ENCODE measurements at places on chromosomes 12 and 14. TPM values are rescaled to one million over a fixed set of nuclear protein-coding genes. Genes with fewer than 3 reads are reported as not detected.

DNA sequence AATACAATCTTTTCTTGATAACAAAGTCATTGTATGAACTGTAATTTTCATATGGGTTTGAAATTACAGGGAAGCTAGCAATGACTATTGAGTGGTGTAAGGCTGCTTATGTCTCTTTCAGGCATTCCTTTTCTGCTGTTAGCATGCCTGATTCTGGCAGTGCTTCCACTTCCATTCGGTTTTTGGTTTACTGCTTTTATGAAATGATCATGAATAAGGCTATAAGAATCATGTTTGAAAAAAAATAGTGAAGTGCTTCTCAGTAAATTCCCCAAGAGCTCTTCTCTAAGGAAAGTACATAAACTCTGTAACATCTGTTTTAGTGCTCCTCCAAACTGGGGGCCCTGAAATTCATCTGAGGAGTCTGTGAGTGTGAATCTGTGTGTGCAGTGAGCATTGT is 434.0 kb upstream of the RGS6 start:
- no peak for DNase-seq

DNA sequence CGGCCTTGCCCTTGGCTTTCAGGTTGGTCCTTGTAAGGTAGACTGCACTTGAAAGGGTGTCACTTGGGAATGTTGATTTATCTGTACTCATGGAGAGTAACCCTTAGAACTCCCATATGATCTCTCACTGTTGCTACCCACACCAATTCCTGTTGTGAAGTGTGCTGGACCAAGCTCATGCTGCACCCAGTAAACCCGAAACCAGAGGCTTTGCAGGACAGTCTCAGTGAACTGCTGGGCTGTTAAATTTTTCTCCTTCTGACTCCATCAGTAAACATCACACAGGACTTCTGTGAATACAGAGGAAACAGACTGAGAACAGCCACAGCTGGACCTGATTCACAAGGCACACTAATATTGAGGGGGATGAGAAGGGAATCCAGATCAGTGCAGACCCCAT is 783.0 kb downstream of the TMEM121 start:
- DNase-seq, result no peak

DNA sequence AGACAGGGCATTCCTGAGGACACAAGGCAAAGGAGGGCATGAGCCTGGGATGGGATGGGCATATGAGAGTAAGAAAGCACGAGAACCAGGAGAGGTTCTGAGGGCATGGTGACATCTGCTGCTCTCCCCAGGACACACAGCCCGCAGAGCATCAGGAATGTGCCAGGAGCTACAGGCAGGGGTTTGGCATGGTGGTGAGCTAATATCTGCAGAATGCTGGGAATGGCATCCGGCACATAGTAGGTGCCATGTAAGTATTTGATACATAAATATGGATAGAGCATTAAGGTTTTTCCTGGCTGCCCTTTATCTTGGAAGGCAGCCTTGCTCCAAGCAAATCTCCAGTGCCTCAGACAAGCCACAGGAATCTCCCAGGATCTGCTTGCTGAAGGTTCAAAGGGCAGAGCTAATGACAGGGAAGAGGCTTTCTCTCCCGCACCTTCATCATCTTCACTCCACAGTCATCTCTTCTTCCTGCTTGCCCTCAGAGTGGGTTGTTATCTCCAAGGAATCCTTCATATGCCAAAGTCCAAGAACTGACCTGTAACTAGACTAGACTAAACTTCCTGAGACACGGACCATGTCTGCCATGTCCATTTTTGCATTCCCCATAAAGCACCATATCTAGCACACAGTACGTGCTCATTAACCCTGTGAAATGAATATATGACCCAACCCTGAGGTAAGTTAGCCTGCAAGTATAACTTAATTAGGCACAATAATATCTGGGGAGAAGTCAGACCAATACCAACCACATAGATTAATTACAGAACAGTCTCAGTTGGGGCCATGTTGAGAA is 62.0 kb upstream of the SCN8A start:
- peak; percentile 65 for DNase-seq

DNA sequence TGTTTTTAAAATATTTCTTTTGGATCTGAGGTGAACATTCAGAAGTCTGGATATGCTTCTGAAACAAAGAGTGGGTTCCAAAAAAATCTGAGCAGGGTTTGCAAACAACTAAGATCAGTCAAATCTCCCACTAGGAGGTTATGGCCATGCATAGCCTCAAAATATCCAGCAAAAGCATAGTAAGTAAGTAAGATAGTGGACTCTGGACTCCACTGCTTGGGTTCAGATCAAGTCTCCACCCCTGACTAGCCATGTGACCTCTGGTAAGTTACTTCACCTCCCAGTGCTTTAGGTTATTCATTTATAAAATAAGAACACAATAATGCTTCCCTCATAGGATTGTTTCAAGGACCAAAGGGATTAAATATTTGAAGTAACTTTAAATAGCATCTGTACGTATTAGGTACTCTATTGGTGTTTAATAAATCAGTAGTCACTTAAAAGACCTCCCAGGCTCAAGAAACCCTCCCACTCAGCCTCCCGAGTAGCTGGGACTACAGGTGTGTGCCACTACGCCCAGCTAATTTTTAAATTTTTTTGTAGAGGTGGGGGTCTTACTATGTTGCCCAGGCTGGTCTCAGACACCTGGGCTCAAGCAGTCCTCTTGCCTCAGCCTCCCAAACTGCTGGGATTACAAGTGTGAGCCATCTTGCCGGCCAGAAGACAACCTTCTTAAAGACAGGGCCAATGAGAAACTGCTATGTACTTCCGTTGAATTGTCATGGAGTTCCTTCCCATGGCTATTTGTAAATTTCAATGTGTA is 95.7 kb upstream of the SOX5 start:
- peak; percentile 85 for DNase-seq

GRCh38 chr12:71780237-71780822 is 25.7 kb downstream of the RAB21 start:
- peak; percentile 63 for DNase-seq

- DNase-seq, result no peak
These were observed 150.7 kb downstream of the KIF21A start for GRCh38 chr12:39292125-39292630.

- no peak for DNase-seq
These were observed 38.7 kb downstream of the P2RX4 start for GRCh38 chr12:121248622-121249021.

DNA sequence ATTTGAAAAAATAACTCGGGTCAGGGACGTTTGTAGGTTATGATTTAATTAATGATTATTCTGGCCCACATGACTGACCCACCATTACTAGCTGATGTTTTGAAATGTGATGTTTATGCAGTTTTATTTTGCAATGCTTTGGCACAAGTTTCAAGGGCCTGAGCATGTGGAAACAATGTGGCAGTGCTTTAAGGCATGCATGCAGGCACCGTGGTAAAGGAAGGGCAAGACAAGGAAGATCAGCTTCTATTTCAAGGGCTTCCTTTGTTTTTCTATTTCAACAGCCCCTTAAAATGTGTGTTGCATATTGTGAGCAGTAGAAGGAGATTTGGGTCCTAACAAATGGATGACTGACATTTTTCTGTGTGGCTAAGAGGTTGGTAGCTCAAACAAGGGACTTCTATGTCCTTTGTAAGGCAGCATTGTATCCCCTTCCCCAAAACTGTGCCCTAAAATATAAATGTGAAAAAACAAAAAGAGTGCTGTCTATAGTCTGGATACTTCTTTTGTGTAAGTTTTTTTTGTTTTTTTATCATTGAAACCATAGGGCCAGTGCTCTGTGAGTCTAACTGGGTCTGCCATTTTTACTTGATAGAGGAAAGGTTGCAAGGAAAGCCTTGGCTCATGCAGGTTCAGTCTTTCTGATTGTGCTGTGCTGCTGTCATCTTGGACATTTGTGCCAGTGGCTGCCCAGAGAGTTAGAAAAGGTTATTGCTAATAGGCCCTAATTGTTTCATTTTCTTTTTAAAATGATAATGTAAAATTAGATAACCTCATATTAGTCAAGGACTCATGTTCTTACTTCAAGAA is 103.5 kb downstream of the FGD4 start:
- no peak for DNase-seq

GRCh38 chr14:21846227-21846885 is 172.7 kb upstream of the OR4E1 start:
- DNase-seq, result no peak

DNA sequence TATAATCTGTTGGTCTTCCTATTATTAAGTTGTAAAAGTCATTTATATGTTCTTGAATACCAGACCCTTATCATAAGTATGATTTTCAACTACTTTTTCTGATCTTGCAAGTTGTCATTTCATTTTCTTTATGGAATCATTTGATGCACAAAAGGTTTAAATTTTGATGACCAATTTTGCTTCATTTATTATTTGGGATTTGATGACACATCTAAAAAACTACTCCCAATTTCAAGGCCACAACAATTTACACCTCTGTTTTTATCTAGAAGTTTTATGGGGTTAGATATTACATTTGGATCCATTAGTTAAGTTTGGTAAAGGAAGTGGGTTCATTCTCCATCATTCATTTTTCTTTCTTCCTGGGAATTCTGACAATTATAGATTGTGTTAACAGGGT is 259.2 kb downstream of the LRFN5 start:
- DNase-seq, result no peak

DNA sequence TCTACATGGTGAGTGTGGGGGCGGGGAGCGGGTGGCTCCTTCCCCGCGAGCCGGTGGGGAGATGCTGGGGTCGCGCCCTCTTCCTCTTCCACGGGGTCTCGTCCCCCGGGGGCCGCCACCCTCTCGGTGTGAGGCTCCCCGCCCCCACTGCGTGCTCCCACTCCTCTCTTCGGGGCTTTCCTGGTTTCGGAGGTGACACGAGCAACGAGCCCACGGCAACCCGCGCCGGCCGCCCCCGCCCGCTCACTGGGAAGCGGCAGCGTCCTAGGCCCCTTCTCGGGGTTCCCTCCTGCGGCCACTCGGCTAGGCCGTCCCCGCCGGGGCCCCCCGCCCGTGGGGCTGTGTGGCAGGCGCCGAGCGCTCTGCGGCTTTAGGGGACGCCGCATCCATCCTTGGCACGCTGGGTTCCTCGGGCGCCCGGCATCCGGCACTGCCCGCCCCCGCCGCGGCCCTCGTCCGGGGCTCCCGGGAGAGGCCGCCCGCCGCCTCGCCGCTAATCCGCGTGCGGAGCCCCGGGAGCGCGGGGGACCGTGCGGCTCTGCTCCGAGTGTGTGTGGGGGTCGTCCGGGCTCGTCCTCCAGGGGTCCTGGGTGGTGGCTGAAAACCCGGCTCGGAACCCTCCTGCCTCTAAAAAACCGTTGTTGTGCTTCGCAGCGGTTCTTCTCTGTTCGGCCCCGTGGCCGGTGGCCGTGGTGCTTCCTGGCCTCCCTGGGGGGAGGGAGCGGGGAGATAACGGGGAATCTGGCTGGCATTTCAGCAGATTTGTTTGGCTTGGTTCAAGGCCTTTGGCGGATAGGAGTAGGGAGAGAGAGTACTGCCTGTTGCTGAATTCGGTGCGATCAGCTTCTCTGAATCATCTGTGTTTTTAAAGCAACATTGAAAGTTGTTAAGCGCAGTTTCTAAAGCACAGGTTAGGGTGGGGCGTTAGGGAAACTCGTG is 1.0 kb downstream of the PCNX1 start:
- DNase-seq, result peak; percentile 26

- no peak for DNase-seq
These were observed 210.3 kb downstream of the GLT1D1 start for GRCh38 chr12:129063600-129063999.

- DNase-seq, result no peak
These were observed 163.7 kb upstream of the RPH3A start for GRCh38 chr12:112627851-112628250.

DNA sequence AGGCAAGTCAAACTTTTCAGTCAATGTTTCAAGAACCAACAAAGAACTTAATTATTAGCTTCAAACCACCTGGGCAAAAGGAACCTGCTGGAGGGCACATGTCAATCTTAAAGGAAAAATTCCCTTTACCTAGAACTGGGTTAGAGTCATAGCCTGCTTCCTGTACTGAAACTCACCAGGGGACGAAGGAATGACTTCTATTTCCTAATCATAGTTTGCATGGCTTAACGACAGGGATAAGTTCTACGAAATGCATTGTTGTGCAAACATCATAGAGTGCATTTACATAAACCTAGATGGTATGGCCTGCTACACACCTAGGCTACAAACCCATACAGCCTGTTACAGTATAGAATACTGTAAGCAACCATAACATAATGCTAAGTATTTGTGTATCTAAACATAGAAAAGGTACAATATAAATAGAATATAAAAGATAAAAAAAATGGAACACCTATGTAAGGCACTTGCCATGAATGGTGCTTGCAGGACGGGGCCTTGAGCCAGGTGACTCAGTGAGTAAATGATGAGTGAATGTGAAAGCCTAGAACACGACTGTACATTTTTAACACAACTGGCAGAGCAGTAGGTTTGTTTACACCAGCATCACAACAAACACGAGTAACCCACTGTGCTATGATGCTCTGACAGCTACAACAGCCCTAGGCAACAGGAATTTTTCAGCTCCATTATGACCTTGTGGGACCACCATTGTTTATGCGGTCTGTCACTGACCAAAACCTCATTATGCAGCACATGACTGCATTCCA is 234.9 kb upstream of the CAND1 start:
- DNase-seq, result no peak

SLC6A13 gene
- polyA plus RNA-seq, result 0.28 TPM

PDE3A gene
- 62.0 TPM for polyA plus RNA-seq

ADCY6 gene
- 54.2 TPM for polyA plus RNA-seq

KRT74 gene
- not detected for polyA plus RNA-seq

AKAP6 gene
- 8.5 TPM for polyA plus RNA-seq

GMFB gene
- 58.5 TPM for polyA plus RNA-seq

All from large intestine (tissue), 12 donors.